ENCODE measurements at places on chromosomes 12 and 14.

- DNase-seq = peak; percentile 42
Measured at GRCh38 chr12:71158361-71158882, 623 bp upstream of the TSPAN8 start.

- no peak for DNase-seq
Measured at GRCh38 chr12:115457798-115458197, 773.8 kb upstream of the TBX3 start.

DNA sequence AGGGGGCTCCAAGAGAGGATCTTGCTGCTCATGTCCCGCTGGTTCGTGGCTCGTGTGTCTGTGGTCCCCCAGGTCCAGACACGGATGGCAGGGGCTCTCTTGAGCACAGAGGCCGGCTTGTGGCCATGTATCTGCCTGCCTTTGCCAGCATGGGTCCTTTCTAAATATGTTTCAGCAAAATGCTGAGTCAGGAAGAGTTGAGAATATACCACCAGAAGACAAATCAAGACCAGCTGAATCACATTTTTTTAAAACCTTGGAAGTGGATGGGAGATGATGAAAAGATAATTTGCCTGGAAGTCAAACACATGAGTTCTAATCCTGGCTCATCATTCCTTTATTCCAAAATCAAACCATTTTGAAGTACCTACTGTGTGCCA is 58.0 kb downstream of the NUAK1 start:
- no peak for DNase-seq

- DNase-seq = no peak
Measured at GRCh38 chr12:108173160-108173559, 44.1 kb downstream of the WSCD2 start.

DNA sequence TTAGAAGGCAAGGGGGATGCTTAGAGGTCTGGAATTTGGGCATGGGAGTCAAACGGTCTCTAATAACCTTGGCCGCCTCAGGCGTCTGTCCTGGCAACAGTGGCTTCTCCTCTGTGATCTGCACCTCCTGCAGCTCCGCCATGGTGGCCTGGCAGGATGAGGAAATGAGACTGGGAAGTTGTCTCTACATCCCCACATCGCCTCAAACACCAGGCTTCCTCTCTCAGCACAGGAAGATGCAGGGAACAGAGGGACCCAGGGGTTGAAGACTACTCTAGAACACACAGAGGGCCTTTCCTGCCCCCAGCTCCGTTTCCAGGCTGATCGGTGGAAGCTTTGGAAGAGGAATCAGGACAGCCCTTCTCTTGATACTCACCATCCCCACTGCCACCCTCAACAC is 1.7 kb downstream of the NDRG2 start:
- DNase-seq = no peak

DNA sequence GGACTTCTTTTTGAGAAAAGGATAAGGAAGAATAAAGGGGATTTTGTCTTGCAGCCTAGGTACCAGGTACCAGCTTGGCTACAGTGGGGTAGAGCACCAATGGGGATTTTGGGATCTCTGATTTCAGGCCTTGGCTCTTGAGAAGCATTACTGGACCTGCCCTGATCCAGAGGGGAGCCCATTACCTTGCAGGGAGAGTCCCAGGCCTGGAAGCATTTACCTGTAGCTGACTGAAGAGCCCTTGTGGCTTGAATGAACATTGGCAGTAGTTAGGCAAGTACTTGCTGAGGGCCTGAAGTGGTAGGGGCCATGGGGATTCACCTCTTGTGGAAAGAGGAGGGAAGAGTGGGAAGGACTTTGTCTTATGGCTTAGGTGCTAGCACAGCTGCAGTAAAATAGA is 308.2 kb upstream of the FBXO33 start:
- DNase-seq = no peak

- DNase-seq = peak; percentile 47
Measured at GRCh38 chr14:74973003-74973653, 17.7 kb upstream of the PGF start.

DNA sequence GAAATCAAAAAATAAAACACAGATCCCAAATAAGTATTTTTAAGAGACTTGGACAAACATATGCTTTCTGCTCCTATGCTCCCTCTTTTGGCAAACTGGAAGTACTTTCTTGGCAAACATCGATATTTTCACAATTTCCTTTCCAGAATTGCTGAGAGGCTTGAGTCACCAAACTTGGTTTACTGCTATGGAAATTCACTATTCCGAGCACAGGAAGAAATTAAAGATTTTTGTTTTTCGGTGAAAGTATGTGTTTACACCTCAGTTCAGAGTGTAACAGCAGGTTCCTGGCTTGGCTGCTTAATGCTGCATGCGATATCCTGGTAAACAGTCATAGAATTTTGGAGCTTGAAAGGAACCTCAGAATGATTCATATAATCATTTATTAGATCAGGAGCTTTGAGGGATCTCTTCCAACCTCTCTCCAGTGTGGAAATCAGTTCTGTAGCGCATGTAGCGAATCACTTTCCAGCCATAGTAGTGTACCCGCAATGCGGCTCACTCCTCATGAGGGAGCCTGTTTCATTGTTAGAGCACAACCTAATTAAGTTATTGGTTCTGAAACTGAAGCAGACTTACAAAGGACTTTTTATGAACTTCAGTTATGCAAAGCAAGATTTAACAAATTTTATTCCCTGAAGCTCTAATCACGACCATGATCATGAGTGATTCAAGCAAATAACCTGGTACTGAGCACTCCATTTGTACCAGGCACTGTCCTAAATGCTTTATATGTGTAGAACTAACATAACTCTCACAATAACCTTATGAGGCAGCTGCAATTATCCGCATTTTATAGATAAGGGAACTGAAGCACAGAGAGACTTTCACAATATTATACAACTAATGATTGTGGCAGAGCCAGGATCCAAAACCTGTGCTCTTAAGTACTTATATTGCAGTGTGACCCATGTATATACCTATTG is 56.4 kb upstream of the ATP2A2 start:
- peak; percentile 92 for DNase-seq

- DNase-seq = no peak
Measured at GRCh38 chr14:62187265-62187664, 425.0 kb downstream of the SNAPC1 start.

DNA sequence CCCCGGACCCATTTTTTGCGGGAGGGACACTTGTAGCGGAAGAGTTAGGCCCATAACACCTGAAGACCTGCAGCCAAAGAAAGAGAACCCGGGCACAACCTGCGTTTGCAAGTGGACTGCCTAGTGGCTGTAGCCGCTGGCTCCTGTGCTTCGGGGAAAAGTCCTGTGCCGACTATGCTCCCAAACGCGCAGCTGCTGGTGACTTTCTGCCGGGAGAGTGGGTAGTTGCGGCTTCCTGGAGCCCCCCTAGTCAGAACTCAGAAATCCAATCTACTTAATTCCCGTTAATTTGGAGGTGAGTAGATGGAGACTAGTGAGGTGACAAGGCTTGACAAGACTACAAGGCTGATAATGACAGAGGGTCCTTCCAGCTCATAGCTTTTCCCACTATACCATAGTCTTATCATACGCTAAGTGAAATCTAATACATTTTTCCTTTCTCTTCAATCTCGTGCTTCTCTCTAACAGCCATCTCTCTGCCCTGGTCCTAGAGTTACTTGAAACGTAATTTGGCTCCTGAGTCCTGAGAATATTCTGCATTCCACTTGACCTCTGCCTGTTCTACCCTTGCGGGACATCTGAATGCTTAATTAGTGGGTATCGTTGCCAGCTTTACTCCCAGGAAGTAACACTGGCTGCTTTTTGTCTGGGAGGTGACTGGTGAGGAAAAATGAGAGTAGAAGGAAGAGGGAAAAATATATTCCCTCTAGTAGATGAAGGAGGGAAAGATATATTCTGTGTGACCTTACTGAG is 556 bp downstream of the MTHFD1 start:
- DNase-seq = peak; percentile 13

DNA sequence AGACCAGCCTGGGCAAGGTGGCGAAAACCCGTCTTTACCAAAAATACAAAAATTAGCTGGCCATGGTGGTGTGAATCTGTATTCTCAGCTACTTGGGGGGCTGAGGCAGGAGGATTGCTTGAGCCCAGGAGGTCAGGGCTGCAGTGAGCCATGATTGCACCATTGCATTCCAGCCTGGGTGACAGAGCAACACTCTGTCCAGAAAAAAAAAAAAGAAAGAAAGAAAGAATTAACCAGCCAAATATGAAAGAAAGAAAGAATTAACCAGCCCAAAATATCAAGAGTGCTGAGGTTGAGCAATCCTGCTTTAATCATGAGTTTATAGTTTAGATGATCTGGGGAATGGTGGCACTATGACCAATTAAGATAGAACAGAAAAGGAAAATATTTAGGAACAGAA is 3.5 kb upstream of the ACTN1 start:
- peak; percentile 55 for DNase-seq

- DNase-seq = no peak
Measured at GRCh38 chr12:8907513-8907912, 6.8 kb upstream of the PHC1 start.

DNA sequence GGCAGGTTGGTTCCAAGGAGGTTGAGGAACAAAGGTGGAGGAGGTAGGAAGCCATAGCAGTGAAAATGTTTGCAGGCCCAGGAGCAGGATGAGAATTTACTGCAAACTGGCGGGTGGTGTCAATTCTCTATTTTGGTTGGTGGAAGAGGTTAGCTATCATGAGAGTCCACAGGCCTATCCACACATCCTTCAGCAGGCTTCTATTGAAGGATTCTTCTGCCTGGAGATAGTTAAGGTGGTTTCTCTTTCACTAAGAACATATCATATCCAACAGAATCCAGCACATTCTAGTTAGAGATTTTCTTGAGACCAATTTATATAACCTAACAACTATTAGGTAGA is 68.9 kb upstream of the DYRK2 start:
- no peak for DNase-seq

- peak; percentile 67 for DNase-seq
Measured at GRCh38 chr12:108446766-108447165, 68.3 kb upstream of the FICD start.

DNA sequence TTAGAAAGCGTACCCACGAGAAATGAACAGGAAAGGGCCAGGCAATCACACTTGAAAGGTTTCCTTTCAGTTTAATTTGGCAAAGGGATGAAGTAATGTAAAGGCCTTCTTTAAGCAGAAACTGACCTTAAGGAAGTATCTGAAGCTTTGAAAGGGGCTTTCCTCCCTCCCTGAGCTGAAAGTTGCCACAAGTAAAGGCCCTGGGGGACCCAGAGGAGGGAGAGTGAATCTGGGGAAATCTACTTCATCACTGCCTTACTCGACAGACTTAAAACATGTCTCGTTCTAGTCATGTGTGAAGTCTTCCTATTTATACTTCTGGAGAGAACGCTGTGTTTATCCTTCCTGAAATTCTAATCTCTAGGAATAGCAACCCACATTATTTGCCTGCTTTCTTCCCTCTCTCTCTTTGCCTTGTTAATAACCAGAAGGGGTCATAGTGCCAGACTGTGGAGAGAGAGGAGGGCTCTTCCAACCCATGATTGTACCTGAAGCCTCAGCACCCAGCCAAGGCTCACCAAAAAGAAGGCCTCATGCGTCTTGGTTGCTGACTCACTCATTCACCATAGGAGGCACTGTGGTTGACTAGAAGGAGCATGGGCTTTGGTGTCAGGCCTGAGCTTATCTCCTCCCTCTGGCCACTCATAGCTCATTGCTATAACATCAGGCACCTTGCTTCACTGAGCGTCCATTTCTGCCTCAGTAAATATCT is 10.2 kb upstream of the GPX2 start:
- no peak for DNase-seq

DNA sequence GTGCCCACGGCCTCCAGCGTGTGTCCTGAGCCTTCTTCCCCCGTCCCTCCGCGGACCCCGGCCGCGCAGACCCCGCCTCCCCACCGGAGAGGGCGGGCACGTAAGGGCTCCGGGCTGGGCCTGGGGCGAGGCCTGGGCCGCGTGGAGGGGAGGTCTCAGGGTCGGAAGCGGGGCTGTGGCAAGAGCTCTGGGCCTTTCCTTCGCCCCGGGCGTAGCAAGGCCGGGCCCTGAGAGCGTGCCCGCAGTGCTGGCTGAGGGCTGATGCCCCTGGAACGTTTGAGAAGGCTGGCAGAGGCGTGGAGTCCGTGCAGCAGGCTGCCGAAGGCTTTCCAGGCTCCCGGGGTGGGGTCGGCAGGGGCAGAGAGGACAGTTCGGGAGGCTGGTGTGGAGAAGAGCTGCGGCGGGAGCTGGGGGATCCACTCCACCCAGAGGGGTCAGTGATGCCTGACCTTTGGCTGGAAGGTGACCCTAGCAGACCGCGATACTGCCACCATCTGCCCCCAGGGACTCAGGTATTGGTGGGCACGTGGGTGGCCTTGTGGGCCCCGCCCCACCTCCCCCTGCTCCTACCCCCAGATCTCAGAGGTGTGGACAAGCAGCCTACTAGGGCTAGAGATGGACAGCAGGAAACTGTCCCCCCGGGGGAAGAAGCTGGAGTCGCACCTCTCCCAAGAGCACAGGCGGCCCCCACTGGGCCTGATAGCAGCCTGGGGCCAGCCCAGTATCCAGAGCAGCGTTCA is 558 bp downstream of the TEX22 start:
- DNase-seq = peak; percentile 39

DNA sequence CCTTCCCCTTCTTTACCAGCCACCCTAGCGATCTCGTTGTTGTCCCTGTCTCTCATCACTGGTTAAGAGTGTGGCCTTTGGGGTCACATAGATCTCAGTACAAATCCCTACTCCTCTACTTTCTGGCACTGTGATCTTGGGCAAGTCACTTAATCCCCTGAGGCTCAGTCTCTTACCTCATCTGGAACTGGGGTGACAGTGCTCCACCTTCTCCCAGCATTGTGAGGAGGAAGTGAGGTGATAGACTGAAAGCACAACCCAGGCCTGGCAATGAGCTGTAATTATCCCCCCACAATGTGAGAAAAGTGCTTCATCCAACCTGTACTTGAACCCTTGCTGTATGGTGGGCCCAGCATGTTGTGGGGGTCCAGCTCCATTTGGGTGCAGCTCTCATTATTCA is 48.0 kb downstream of the IRAK3 start:
- DNase-seq = no peak

DNA sequence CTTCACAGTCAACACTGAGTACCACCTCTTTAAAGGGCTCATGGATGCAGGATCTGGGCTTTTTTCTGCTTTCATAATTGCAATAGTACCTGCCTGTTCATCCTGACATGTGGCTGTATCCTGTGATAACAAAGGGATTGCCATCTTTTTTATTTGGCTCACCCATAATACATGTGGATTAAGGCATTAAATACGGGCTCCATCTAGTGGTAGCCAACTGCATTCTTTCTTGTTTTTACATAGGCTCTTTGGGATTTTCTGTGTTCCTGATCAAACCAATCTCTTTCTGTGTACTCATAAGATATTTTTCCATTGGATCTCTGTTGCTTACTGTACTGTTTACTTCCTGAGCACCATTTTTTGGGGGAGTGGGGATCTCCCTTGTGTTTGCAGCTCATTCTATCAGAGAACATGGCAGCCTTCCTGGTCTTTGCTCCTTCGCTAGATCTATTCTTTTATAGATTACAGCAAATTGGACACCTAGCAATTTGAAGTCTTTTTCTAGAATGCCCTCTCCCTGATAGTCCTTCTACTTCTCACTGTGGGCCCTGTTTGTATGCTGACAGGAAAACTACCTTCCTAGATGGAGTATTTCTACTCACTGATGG is 723.4 kb upstream of the MDGA2 start:
- peak; percentile 46 for DNase-seq

All from fibroblast of pulmonary artery (primary cell).